Cortex of kidney (tissue), 1 donor: ENCODE measurements at places on chromosomes 3 and 15.

- DNase-seq, result no peak
These were observed 128.9 kb downstream of the MCTP2 start for GRCh38 chr15:94360251-94360685.

GRCh38 chr3:190224863-190225692 lies 97.2 kb downstream of the CLDN1 start:
- no peak for DNase-seq

DNA sequence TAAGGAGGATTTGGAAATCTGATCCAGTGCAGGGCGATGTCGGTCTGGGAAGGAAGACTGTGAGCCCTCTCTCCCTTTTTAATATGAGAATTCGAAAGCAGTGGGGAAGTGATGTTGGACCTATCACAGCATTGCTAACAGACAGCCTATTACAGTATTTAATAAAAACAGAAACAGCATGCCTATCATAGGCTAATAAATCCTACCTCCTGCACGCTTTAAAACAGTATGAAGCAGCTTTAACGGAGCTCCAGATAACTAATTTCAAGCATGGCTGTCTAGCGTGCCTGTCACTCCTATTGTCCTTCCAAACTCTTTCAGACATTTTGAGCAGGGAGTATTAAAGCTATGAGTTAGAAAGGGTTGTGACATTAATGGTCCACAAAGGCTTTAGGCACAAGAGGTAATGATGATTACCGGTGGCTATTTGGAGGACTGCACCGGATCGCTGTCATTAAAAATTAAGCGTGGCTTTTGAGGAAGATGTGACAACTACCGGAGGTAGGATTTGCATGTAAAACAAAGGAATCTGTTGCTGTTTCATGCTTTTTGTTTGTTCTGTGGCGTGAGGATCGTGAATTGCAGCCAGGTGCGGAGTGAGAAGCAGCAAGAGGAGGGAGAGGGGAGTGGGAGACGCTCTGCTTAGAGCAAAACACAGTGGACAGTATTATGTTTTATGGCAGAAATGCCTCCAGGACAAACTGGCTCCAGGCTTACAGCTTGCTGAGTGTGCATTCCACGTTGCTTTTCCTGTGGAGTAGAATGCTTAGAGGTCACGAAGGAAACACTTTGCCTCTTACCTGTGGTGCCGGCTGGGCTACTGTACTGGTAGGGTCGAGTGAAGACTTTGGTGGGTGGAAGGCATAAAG lies at the start of gene KCNMB2:
Gene KCNMB2 (plus strand): TSS at position 226 of the 869 bp plus-strand sequence.
- DNase-seq, result no peak

DNA sequence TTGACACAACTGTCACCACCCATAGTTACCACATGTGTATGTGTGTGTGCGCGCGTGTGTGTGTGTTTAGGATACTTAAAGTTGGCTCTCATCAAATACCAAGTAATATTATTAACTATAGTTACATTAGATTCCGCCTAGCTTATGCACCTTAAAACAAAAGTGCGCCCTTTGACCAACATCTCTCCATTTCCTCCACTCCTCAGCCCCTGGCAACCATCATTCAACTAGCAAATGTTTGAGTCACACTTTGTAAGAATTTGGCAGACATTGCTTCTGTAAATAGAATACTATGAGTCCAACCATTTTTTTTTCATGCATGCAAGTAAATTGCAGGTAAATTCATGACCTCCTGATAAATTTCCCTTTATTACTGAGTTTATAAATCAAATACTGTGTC lies 169.3 kb downstream of the GBE1 start:
- DNase-seq, result no peak

DNA sequence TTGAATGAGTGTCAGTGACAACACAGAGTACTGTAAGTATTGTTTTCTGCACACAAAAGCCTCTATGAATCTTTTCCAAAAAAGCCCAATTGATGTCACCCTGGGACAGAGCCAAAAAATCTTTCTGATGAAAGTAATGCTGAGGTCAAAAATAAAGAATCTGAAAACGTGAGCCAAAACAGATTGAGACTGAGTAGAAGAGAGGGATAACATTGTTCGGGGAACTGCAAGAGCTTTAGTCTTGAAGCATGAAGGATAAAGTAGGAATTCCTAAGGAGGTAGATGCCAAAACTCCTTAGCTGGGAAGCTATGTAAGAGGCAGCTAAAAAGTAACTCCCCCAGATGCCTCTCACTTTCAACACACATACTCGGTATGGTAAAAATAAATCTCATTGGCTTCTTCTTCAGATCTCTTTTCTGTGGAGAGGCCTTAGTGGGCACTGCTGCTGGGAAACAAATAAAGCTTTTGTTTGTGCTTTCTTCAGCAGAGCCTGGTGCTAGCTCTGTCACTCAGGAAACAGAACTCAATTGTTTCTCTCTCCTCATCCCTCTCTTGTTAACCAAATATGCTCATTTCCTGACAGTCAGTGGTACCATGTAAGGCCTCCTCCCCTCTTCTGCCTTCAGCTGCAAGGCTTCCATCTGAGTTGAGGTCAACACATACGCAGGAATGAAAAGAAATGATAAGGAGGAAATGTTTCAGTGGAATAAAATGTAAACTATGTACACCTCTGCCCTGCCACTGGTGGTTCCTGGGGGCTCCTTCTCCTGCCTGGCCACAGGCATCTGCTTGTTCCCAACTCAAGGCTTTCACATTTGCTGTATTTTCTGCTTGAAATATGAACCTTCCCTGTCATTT lies 58.1 kb downstream of the CD200 start:
- DNase-seq, result no peak

GRCh38 chr15:56281145-56281544 lies 37.5 kb upstream of the RFX7 start:
- no peak for DNase-seq

- no peak for DNase-seq
These were observed 19.8 kb upstream of the FAM107A start for GRCh38 chr3:58596834-58597518.
